ENCODE measurements at places on chromosomes 5 and 9.

- no peak for DNase-seq
Measured at GRCh38 chr5:4537489-4537888, 602.6 kb upstream of the ADAMTS16 start.

- DNase-seq = peak; percentile 72
Measured at GRCh38 chr9:98192503-98193335, at the start of gene CORO2A. CORO2A (minus strand) TSS chr9:98192637; CDS start chr9:98157660, 34,977 bp downstream.

DNA sequence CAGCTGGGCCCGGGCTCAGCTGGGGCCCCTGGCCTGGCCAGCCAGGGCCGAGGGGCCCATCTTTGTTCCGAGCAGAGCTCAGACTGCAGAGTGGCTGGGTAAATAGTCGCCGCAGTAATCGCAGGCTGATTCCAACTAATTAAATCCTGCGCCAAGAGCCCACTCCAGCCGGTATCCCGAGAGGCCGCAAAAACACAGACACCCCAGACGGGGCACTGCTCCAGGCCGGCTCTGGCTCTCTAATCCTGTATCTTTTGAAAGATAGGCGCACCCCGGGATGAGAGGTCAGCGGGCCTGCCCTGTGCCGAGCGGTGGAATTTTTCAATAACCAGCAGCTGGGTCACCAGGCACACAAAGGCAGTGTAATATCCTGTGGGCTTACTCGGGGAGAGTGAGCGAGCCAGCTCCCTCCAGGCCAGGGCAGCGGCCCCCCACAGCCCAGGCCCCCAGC is 57.7 kb downstream of the LMX1B start:
- DNase-seq = no peak

GRCh38 chr5:146751781-146752401 is 126.7 kb downstream of the PPP2R2B start:
- no peak for DNase-seq

GRCh38 chr5:23730023-23730422 is 222.6 kb downstream of the PRDM9 start:
- DNase-seq = no peak

DNA sequence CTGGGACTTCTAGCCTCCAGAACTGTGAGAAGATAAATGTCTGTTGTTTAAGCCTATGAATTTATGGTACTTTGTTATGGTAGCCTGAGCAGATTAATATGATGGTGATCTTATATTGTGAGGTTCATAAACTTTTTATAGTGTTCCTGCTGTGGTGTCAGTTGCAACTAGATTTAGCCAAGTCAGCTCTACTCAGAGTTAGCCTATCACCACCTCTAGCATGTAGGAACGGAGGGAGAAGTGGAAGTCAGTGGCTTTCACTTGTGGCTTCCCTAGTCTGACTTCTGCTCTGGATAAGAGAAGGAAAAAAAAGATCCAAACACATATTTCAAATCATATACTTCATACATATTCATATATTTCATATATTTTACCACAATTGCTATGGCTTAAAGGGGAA is 6.6 kb downstream of the POC5 start:
- no peak for DNase-seq

- no peak for DNase-seq
Measured at GRCh38 chr5:64214132-64214531, 48.5 kb downstream of the RNF180 start.

DNA sequence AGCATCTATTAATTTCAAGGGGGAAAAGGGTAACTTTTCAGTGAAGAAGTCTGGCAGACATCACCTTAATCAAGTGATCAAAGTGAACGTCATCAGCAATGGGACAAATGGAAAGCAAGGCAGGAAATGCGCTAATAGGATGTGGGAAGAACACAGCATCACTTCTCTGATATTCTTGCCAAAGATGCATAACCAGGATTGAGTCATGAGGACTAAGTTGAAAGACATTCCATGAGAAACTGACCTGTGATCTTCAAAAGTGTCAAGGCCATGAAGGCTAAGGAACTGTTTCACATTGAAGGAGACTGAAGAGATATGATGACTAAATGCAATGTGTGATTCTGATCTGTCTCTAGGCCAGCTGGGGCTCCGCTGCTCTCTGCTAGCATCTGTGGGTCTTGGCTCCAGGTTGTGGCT is 92.9 kb downstream of the NDFIP1 start:
- DNase-seq = peak; percentile 86

- peak; percentile 33 for DNase-seq
Measured at GRCh38 chr5:103582364-103582763, 19.8 kb upstream of the NUDT12 start.

- DNase-seq = no peak
Measured at GRCh38 chr5:14063691-14064090, 79.5 kb upstream of the TRIO start.

DNA sequence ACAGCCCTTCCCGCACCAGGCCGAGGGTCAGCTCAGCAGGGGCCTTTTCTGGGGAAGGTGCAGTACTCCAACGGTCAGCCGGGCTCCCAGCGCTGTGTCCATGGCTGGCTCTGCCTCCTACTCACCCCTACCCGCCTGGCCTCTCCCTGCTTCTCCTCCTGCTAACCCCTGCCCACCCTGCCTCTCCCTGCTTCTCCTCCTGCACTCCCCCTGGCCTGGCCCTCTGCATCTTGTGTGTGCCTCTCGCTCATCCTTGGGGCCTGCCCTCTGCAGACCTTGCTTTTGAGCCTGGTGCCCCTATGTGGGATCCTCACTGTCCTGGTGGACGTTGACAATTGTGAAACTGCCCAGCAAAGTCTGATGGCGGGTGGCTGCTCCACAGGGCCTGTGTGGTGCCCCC is 274.6 kb upstream of the IRX2 start:
- DNase-seq = no peak

- peak; percentile 82 for DNase-seq
Measured at GRCh38 chr9:108885643-108886348, 23.7 kb downstream of the ACTL7A start.

GRCh38 chr9:98334796-98335195 is 79.3 kb upstream of the TBC1D2 start:
- DNase-seq = no peak

DNA sequence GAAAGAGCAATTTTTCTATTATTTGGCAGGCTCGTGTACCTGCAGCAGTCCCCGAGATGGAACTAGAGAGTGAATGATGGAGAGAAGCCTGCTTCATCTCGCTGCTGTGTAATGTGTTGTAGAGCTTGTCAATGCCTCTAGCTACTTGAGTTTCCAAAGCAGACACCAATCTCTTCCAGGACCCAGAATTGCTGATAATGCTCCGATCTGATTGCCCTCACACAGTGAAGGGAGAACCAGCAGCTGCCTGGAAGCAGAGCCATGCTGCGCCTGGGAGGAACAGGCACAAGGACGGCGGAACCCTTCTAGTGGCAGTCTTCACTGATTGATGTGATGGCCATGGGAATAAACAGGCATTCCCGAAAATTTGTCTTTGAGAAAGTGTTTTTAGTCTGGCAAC is 288.0 kb downstream of the ICE1 start:
- DNase-seq = no peak

DNA sequence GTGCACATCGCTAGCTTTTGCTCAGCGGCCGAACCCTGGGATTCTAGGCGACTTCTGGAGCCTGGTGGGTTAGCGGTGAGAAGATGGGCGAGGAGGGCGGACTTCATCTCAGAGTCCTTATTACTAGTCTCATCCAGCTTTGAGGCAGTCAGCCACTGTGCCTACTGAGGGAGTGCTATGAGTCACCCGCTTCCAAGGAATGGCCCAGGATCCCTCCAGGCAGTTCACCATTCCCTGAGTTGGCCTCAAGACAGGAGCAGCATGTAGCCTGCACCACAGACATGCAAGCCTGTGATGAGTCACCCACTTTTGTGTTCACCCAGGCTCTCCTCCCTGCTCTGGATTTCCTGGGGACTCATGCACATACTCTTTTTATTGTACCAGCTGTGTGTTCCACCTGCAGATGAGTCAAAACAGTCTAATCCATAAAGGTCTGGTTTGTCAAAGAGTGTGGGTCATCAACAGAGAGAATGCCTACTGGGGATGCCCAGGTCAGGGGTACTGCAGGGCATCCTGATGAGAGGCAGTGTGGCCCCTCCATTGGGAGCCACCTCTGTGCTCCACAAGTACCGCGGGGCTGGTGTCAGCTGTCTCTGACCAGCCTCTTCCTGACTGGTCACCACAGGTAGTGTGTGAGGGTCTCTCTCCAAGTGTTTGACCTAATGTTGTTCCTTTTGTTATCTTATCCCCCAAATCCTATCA is 20.2 kb downstream of the SLC22A5 start:
- peak; percentile 100 for DNase-seq

DNA sequence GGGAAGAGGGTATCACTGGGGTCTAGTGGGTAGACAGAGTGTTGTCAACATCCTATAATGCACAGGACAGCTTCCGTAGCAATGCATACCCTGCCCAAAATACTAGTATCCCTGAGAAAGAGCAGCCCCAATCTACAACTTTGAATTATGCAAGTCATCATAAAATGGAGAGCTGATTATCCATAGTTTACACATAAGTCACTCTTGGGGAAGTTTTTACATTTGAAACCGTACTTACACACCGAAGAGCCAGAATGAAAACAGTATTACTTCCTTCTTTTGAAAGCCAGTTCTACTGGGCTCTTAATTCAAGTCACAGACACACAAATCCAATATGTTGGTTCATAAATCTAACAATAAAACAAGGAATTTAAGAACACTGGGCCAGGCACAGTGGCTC is 21.6 kb downstream of the RNF145 start:
- DNase-seq = no peak

GRCh38 chr9:23431459-23431858 is 394.6 kb downstream of the ELAVL2 start:
- DNase-seq = no peak
